NCI-H446 (cell line): ENCODE measurements at places on chromosomes 2 and 18.

DNA sequence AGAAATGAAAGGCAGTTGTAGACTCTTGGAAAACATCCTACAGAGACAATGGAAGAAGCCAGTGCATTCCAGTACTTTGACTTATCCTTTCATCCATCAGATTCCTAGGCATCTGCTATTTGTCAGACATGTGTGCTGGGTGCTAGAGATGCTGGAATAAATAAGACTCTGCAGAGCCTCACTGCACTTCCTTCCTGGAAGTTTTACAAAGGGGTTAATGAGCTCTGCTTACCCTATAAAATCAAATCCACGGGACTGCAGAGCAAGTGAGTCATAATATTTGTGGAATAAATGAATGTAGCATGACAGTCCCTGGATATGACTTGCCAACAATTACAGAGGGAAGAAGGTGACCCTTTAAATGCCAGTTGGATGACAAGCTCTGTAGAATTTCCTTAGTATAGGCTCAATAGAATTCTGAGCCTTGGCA, 52.7 kb upstream of the NPAS2 start:
- no peak for DNase-seq

- no peak for DNase-seq
These were observed 27.4 kb upstream of the FZD7 start for GRCh38 chr2:202006301-202006700.

DNA sequence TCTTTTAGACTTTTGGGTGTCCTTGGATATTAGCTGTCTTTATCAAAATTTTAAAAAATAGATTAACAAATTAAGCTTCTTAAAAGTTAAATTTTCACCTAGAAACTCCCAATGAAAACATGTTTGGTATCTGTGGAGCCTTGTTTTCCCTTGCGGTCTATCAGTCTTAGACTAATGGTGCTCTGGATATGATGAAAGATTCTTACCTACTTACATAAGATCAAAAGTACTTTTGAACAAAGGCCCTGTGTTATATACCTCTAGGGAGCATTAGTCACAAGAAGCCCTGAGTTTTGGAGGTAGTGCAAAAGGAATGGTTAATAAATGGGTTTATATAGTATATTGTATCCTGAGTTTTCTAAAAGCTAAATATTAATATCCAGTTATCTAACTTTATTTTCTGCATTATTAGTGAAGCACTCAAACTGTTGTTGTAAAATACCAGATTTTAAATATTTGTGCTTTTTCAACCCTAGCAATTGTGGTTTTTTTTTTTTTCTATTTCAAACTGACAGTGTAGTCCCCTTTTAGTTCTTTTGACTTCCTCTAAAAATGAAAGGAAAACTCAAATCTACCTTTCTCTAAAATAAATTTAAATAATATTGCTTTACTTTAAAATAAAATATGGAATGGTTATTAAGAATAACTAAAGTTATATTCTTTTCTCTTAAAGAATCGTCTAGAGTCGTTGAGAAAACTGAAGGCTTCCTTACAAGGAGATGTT, 18.1 kb downstream of the NDC80 start:
- DNase-seq, result no peak

DNA sequence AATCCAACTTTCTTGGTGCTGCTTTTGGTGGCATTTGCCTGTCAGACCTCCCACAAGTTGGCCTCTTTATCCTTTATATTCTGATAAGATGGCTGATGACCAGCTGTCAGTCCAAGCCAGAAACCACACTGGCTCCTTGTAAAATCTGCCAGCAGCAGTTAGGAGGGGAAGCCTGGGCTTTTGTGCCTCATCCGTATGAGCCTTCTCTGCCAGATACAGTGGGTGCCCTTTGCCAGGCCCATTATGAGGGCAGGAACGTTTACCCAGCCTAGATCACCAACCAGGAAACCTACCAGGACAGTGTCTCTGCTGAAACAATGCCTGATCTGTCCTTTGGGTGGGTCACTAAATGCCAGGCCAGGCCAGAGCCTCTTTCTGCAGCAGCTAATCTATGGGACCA, 202.9 kb upstream of the SP5 start:
- no peak for DNase-seq

DNA sequence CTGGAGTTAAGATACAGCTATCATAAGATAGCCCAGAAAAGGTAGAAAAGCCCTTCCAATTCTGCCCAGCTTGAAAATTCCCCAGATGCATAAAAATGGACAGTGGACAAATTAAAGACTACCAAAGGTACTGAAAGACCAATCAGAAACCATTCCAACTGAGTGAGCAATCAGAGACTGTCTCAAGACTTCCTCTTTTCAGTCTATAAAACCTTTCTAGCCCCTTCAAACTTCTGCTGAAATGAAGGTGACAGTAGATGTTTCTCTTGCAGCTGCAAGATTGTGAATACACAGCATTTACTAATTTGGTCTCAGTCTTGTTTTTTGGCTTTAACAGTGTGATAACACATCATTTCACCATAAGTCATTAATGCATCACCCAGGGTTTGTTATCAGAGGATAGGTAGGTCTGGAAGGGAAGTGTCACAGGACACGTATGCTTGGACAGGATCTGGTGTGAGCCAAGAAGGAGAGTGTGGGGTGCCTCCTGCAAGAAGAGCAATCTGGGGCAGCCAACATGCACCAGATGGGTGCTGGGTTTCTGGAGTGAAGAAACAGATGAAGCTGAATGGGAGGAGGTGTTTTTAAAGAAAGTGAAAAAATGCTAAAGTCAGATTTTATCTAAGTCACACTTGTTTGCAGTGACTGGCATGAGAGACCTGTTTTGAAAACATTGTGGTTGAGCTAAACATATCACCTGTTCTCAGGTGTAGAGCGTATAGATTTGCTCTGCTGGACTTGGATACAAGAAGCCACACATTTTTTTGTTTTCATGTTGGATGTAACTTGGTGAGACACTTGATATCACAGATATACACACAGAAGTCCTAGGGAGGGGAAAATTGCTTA, 75.3 kb upstream of the DDX18 start:
- no peak for DNase-seq
